HEK293T (cell line): ENCODE measurements at places on chromosomes 2 and 18.

- DNase-seq: no peak
Measured at GRCh38 chr2:1625281-1626001, 118.9 kb downstream of the PXDN start.

DNA sequence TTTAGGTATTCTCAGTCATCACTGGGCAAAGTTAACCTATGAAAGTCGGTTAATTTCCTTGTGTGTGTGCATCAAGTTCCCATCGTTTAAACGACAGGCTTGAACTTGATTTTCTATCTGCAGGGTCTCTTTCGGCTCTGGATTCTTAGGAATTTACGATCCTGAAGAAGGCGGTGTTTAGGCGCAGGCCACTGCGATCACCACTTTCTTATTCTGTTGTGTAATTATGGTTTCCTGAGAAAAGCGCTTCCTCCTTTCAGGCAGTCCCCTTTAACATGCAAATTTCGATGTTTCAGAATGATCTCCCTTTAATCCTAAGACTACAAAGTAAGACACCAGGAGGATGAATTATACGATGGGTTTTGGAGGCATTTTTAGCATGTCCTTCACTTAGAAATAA lies 27.9 kb upstream of the MBP start:
- DNase-seq: no peak

GRCh38 chr2:102473631-102474030 lies 605 bp downstream of the SLC9A4 start:
- no peak for DNase-seq

- peak; percentile 78 for DNase-seq
Measured at GRCh38 chr2:218168635-218169462, 2.1 kb upstream of the CXCR1 start.

- no peak for DNase-seq
Measured at GRCh38 chr2:23454501-23455120, 69.6 kb downstream of the KLHL29 start.

DNA sequence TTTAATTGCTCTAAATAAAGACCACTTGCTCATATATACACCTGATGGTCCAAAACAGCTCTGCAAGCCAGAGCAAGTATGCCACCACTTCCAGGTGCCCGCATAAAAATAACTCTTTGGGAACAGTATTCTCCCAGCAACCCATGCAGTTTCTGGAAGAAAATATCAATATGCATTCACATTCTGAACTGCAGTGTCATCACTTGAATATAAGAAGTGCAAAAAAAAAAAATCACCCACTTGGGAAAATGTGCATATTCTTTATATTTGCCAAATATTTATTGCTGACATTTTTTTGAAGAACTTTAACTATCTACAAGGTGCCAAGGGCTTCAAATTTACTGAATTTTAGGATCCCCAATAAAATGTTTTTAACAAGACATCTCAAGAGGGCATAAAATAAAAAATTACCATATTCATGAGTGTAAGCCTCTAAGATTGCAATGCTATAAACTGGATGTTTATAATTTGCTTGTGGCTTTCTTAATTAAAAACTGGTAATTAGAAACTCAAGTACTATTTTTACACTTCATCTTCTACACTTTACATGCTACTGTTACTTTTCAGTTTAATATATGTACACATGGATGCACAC lies 360.6 kb upstream of the HNRNPA3 start:
- DNase-seq: no peak

GRCh38 chr2:168246072-168246482 lies 1.3 kb downstream of the STK39 start:
- DNase-seq: no peak

GRCh38 chr2:236129935-236130334 lies 38.3 kb downstream of the GBX2 start:
- DNase-seq: no peak

DNA sequence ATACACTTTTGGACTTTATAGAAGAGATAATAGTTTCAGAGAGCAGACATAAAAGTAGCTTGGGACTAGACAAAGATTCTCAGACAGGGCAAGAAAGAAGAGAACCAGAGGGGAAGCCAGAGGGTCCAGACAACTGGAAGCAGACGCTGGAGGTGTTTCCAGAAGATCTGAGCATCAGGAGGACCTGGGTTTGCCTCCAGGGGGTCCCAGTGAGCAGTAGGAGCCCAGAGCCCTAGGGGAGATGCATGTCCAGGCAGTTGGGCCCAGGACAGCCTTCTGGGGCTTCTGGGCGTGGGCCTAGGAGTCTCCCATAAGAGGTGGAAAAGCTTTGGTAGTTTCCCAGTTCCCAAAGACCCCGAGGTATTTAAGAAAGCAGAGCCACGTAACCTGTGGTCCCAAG lies 251.2 kb upstream of the ID2 start:
- DNase-seq: no peak

DNA sequence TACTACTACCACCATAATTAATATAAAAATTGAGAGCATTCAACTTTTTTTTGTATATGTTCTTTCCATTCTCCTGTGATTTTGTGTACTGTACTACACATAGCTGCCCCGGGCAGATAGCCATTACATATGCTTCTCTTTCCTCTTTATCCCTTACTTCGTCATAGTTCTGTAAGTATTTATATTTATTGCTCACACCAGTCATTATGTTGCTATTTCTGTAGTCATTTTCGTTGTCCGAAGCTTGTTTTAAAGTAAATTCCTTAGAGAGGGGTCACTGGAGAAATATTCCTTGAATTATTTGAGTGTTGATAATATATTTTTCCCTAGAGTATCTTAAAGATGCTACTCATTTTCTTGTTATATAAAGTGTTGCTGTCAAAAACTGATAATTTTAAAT lies 144.0 kb downstream of the CLIP4 start:
- no peak for DNase-seq

DNA sequence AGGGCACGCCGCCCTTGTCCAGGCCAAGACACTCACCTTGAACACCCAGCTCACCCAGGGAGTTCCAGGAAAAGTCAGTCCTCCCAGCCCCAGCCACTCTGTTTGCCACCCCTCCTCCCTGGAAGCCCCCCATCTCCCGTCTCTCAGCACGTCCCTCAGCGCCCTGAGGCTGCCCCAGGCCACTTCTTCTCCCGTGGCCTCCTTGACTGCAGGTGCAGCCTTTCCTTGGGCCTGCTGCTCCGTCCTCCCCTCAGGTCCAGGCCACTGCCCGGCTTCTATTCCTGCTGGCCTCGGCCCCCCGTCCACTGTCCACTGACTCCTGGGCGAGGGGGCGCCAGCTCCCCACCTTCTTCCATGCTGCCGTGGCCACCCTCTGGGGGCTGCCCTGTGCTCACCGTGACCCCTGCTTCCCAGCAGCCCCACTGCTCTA lies 239.1 kb downstream of the HDAC4 start:
- DNase-seq: no peak

DNA sequence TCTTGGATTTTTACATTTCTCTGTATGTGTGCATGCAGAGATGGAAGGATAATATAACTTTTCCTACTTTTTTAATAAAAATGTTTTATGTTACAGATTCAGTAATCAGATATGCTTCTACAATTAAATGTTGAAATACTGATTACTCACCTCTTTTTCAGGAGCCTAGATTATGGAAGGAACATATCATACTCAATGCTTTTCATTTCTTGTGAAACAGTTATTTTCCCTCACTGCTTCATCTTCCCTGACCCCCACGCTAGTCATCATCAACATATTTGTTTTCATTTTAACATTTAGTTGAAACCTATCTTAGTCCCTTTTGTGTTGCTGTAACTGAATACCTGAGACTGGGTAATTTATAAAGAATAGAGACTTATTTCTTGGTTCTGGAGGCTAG lies 190.7 kb downstream of the WDR7 start:
- DNase-seq: no peak

GRCh38 chr2:120904830-120905234 lies 169.2 kb downstream of the GLI2 start:
- no peak for DNase-seq

- DNase-seq: no peak
Measured at GRCh38 chr2:201174687-201175086, 8.3 kb upstream of the CASP10 start.

DNA sequence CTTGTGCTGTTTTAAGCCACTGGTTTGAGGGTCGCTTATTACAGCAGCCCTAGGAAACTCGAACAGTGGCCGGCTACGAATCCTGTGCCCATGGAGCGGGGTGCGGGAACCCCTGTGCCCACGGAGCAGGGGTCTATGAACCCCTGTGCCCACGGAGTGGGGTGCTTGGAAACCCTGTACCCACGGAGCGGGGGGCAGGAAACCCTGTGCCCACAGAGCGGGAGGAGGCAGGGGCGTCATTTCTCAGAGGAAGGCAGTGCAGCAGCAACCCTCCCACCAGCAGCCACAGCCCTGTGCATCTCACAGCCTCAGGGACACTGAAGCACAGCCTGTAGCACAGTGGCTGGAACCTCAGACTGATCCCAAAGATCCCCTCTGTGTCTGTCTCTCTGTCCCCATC lies 34.2 kb upstream of the GPC1 start:
- no peak for DNase-seq

- no peak for DNase-seq
Measured at GRCh38 chr18:52845036-52845435, 505.0 kb downstream of the DCC start.

- no peak for DNase-seq
Measured at GRCh38 chr2:238159661-238160205, 963 bp downstream of the ERFE start.

- DNase-seq: no peak
Measured at GRCh38 chr18:75408554-75409506, 18.7 kb downstream of the SMIM21 start.

GRCh38 chr2:229254206-229254605 lies 16.9 kb downstream of the PID1 start:
- DNase-seq: no peak

- DNase-seq: peak; percentile 65
Measured at GRCh38 chr2:108288534-108289106, at the start of gene SULT1C2. Gene SULT1C2 (plus strand): TSS chr2:108288895. CDS start chr2:108293668, 4,773 bp downstream.

DNA sequence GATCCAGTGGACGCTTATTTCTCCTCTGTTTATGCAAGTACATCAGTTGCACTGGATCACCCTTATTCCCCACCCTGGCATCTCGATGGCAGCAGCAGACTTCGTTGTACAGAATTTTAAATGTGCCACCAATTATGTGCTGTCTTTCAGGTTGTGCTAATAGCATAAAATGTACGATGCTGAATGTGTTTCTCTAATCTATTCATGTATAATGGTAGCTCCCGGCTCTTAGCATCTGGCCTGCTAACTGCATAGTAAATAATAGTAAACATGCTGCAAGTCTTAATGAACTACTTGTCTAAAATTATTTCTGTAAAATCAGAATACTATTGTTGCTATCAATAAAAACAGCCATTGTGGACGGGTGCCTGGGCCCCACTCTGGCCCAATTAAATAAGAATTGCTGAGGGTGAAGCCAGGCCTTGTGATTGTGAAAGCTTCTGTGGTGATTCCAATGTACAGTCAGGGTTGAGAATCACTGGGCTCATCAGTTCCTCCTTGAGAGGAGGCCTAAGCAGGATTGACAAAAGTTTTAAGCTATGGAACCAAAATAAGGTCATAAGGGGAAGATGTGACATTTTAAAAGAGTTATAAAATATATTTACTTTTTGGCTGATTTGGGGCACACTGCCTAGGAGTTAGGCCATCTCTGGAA lies 14.4 kb upstream of the MYO3B start:
- DNase-seq: no peak

GRCh38 chr18:24470022-24470618 lies 9.7 kb downstream of the HRH4 start:
- DNase-seq: no peak

DNA sequence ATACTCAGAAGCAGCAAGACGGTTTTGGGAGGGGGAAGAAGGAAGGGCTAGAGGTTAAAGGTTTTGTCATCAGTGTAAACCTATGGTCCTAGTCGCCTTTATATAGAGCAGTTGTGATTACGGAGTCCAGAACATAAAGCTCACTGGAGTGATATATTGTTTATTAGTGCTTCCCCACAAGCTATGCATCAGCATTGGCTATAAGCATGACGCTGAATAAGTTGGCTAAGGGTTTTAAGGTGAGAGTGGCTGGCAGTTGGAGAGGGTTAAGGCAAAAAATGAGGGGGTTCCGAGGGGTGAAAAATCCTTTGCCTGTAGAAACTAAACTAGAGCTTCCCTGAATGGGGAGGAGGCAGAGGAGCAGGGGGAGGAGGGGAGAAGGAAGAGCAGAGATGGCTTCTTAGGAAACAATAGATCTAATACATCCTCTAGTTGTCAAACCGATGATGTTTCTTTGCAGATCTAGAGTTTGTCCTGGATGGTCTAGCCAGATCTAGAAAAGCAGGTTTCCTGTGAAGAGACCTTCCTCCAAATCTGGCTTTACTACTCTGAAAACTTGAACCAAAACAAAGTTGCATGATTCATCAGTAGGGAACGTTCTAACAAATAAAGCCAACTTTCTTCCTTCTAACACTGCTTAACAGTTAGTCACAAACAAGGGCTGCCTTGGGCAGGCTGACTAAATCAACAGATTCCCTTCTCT lies 2.5 kb downstream of the KLF7 start:
- DNase-seq: no peak

GRCh38 chr2:149666809-149667320 lies 79.3 kb upstream of the MMADHC start:
- no peak for DNase-seq

GRCh38 chr18:10131081-10131459 lies 217.3 kb downstream of the VAPA start:
- no peak for DNase-seq

DNA sequence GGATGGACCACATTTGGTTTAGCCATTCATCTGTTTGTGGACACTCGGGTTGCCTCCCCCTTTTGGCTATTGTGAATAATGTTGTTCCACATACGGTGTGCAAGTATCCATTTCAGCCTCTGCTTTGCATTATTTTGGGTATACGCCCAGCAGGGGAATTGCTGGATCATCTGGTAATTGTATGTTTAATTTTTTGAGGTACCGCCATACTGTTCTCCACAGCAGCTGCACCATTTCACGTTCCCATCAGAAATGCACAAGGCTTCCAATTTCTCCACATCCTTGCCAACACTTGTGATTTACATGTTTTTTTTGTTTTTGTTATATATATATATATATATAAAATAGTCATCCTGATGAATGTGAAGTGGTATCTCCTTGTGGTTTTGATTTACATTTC lies 54.6 kb upstream of the TWIST2 start:
- no peak for DNase-seq

- DNase-seq: no peak
Measured at GRCh38 chr2:170298861-170299429, 121.0 kb downstream of the MYO3B start.

- no peak for DNase-seq
Measured at GRCh38 chr2:222410534-222410933, 13.8 kb upstream of the SGPP2 start.

GRCh38 chr2:212537726-212538304 lies 787 bp downstream of the ERBB4 start:
- peak; percentile 10 for DNase-seq

DNA sequence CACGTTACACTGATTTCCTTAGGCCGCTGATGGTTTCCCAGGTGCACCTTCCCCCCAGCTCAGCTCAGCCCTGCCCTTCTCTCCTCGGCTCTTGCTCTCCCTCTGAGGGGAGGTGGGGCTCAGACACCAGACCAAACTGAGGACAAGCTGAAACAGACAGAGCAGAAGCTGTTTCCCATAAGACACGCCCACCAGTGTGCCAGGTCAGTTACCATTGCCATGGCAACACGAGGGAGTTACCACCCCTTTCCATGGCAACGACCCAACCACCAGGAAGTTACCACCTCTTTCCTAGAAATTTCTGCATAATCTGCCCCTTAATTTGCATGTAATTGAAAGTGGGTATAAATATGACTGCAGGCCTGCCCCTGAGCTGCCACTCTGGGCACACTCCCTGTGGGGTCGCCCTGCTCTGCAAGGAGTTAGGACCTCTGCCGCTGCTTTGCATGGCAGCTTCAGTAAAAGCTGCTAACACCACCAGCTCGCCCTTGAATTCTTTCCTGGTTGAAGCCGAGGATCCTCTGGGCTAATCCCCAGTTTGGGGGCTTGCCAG lies 120.9 kb upstream of the SMIM21 start:
- DNase-seq: no peak

- DNase-seq: no peak
Measured at GRCh38 chr2:104923665-104924064, 69.8 kb downstream of the POU3F3 start.
